ENCODE measurements at places on chromosomes 11 and 22. TPM values are rescaled to one million over a fixed set of nuclear protein-coding genes. Genes with fewer than 3 reads are reported as not detected.

FAM111B gene
- 7.4 TPM for total RNA-seq

TMPRSS6 gene
- 59.4 TPM for total RNA-seq

OR5AP2 gene
- total RNA-seq, result not detected

SNU13 gene
- 187 TPM for total RNA-seq

CHCHD10 gene
- 54.4 TPM for total RNA-seq

PKP3 gene
- 1.2 TPM for total RNA-seq

- no peaks in the 10 kb centered on the region for H3K4me1 ChIP-seq
- H3K4me3 ChIP-seq, result no peak overlapping the region
- H3K27me3 ChIP-seq, result no peaks in the 10 kb centered on the region
- H3K27ac ChIP-seq, result no peak overlapping the region
- H3K36me3 ChIP-seq, result peaks cover 2% of the 10 kb centered on the region
- no peak for DNase-seq
Observed at GRCh38 chr22:48315439-48316256, 1512.0 kb downstream of the BRD1 start.

GRCh38 chr11:92687724-92688123 is 281.7 kb upstream of the MTNR1B start:
- DNase-seq, result no peak
- no peaks in the 10 kb centered on the region for H3K36me3 ChIP-seq
- no peaks in the 10 kb centered on the region for H3K4me1 ChIP-seq
- no peak overlapping the region for H3K27ac ChIP-seq
- no peaks in the 10 kb centered on the region for H3K27me3 ChIP-seq
- H3K4me3 ChIP-seq, result no peak overlapping the region

GRCh38 chr11:86916330-86916729 is 38.9 kb downstream of the FZD4 start:
- no peaks in the 10 kb centered on the region for H3K36me3 ChIP-seq
- no peak overlapping the region for H3K27ac ChIP-seq

DNA sequence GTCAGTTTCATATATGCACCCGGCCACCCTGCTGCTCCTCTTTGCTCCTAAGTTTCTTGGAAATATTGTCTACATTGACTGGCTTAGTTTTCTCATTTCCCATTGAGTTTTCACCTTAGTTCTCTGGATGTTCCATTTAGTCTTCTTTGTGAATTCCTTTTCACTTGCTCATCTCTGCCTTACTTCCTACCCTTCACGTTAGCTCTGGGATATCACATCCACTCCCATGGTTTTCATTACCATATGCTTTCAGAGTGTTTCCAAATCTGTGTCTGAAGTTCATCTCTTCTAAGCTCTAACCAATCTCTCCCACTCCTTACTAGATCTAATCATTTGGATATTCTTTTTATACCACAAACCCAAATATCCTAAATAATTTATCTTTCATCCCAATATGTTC is 226.4 kb downstream of the FAM76B start:
- no peak overlapping the region for H3K4me3 ChIP-seq
- H3K4me1 ChIP-seq, result peaks cover 27% of the 10 kb centered on the region
- peaks cover 9% of the 10 kb centered on the region for H3K27me3 ChIP-seq
- H3K36me3 ChIP-seq, result no peaks in the 10 kb centered on the region

DNA sequence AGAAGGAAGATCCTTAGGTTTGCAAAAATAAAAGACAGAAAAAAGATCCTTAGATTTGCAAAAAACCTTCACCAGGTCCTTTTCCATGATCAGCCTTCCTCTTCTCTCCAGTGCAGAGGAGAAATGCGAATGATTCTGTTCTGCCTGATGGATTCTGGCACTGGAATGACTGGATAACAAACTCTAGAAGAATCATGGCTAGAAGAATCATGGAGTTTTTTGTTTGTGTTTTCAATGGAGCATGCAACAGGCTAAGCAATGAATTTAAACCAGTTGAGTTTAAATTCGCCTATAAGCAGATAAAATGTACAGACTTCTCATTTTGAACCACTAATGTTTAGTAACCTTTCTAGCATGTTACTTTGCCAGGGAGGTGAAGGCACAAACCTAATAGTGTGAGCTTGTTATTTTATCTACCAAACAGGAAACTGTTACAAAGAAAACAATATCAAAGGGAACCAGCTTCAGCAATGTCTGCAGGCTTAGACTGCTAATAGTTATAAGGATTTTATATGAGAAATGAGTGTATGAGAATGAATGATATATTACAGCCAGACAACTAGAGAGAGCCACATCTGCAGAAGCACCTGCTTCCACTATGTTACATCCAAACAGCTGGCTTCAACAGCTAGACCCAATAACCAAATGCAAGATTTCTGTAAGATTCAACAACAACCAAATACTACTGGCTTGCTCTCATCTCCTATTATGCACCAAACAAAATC is 64.7 kb upstream of the APOA1 start:
- H3K4me1 ChIP-seq, result peaks cover 10% of the 10 kb centered on the region
- no peak overlapping the region for H3K27ac ChIP-seq
- H3K27me3 ChIP-seq, result no peaks in the 10 kb centered on the region

- no peaks in the 10 kb centered on the region for H3K4me1 ChIP-seq
- DNase-seq, result no peak
- H3K27me3 ChIP-seq, result no peaks in the 10 kb centered on the region
- no peak overlapping the region for H3K4me3 ChIP-seq
Observed at GRCh38 chr11:92657226-92657625, 312.2 kb upstream of the MTNR1B start.

GRCh38 chr22:24584871-24585411 is 7.9 kb downstream of the LRRC75B start:
- no peak for DNase-seq
- no peaks in the 10 kb centered on the region for H3K4me1 ChIP-seq
- no peaks in the 10 kb centered on the region for H3K36me3 ChIP-seq
- no peak overlapping the region for H3K27ac ChIP-seq
- H3K27me3 ChIP-seq, result no peaks in the 10 kb centered on the region

- H3K4me3 ChIP-seq, result peak overlapping the region; percentile 95
- peak overlapping the region; percentile 64 for H3K27ac ChIP-seq
- H3K4me1 ChIP-seq, result peaks cover 62% of the 10 kb centered on the region
- peaks cover 16% of the 10 kb centered on the region for H3K27me3 ChIP-seq
- DNase-seq, result peak; percentile 80
Observed at GRCh38 chr22:38873469-38874411, 1.7 kb upstream of the CBX6 start.

GRCh38 chr11:78310500-78310909 is 107.1 kb downstream of the GAB2 start:
- no peaks in the 10 kb centered on the region for H3K36me3 ChIP-seq
- H3K27me3 ChIP-seq, result no peaks in the 10 kb centered on the region
- DNase-seq, result no peak
- peaks cover 63% of the 10 kb centered on the region for H3K4me1 ChIP-seq

DNA sequence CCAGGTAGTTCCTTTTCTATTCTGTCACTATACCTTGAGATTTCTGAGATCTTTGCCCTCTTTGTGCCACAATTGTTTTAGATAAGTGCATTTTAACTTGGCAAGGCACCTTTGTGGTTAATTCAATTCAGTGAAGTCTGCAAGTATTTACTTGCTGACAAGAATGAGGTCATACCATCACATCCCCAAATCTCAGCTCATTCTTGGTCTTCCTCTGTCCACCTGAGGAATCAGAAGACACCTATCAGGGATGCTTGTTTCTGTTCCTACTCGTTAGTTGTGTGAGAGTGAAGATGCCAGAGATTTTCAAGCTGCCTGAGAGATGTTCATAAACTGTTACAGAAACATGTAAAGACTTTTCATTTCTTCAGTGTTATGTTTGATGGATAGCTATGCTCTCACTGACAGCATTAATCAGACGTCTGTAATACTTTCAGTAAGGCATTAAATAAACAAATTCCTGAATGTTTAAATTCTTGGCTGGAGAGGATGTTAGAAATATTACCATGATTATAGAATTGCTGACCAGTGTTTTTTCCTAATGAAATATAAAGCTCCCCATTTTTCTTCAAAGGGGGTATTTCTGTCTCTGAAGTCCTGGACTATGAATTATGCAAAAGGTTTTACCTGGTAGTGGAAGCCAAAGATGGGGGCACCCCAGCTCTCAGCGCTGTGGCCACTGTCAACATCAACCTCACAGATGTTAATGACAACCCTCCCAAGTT is 135.0 kb upstream of the MTNR1B start:
- no peak for DNase-seq
- no peak overlapping the region for H3K4me3 ChIP-seq
- H3K4me1 ChIP-seq, result no peaks in the 10 kb centered on the region
- H3K36me3 ChIP-seq, result no peaks in the 10 kb centered on the region
- no peak overlapping the region for H3K27ac ChIP-seq
